ENCODE measurements at places on chromosomes 6 and 20. TPM values are rescaled to one million over a fixed set of nuclear protein-coding genes. Genes with fewer than 3 reads are reported as not detected.

The CCDC28A gene
- total RNA-seq: 25.9 TPM

GRCh38 chr20:50320005-50320900, 129.6 kb downstream of the CEBPB start:
- DNase-seq: no peak

DNA sequence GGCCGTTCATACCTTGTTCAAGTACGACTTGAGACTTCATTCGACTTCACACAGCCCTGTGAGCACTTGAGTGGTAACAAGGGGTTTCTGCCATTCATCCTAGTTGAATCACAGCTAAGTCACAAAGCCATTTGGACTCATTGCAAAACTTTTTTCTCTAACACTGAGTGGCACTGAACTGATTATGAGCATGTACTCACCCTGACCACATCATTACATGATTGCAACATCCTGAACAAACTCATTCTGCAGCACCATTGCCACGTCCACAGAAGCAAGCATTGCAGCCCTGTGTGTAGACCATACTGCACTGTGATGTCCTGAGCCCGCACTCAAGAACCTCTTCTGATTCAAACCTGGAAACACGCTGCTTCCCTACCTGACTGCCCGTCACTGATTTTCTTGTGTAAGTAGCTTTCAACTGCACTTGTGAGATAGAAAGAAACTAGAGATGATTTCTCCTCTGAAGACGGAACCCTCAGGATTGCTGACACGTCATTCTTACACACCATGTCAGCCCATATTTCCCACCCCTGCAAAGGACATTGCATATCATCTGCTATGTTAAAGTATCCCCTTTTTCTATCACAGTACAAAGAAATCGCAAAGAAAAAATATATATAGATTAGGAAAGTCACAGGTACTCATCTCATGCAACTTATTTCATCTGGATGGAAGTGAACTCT, 81.6 kb downstream of the C6orf118 start:
- DNase-seq: no peak

DNA sequence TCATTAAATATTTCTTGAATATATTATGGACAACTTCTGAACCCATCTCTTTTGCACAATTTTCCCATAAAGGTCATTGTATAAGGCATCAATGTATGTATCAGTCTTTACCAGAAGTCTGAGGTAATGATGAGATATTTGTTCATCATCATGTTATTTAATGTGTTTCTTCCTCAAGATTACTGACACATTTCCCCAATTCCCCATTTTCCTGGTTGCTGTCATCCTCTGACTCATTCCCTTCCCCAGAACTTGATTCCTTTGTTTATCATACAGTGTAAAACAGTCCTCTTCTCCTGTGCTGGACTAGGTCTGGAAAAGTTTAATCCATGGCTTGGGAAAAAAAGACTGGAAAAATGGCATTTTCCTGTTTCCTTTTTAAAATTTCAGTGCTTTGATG, 107.9 kb upstream of the FLRT3 start:
- DNase-seq: no peak

DNA sequence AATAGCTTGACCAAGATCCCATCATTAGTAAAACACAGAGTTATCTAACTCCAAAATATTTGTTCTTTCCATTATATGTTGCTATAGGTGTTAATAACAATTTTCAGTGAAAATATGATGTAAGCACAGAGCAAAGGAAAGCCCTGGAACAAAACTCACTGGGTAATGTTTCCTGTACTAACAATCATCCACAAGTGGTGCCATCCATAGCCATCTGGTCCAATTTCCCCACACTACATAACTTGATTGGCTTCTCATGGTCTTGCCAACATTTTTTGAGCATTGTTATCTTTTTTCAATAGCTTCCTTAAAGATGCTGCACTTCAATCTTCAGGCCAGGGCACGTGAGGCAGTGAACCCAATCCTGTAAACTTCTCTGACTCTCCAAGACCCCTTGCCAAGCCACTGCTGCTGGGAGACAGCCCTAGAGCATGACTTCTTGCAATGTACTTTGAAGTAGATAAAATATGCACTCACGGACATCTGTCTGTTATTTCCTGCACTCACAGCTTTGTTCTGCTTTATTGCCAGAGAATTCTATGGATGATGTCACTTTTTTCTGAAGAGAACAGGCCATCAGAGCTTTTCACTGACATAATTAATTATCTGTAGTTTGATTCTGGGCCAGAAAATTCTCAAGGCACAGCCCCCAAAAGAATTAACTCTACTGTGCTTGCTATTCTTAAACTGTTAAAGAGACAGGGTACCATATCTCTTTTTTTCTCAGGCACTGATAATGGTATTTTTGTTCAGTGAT, 97.5 kb upstream of the TMEM30A start:
- DNase-seq: no peak

The KCNQ5 gene
- 0.47 TPM for total RNA-seq

GRCh38 chr20:52616629-52617028, 355.5 kb upstream of the TSHZ2 start:
- no peak for DNase-seq

DNA sequence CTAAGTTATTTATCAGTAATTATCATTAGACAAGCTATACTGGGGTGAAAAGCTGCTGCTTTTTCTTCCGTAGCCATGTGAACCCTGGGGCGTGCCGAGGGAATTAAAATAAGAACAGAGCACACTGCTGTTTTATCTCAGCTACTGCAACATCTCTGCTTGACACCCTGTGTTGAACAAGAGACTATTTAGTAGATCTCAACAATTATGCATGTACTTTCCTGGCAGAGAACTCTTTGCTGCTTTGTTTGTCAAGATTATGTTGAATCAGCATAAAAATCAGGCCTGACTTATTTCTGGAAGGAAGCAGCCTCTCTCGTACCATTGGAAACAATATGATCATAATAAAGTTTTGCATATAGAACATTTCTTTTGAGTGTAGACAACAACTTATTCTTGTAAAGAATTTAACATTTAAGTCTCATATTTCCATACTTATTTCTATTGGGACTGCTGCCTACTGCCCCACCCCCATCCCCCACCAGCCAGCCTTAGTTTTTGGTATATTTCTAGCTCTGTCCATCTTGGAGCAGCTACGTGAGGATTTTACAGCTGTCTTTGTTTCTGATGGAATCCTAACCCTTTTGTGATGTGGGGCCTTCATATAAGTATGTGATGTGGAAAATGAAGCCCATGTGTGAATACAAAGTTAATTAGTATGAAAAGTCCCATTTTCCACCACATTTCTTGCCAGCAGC, 1011.4 kb downstream of the KIF16B start:
- no peak for DNase-seq

- DNase-seq: no peak
Observed at GRCh38 chr6:46993846-46994245, 48.3 kb downstream of the ADGRF1 start.

The LHFPL5 gene
- total RNA-seq: not detected

- DNase-seq: no peak
Observed at GRCh38 chr6:109526905-109527628, 44.0 kb upstream of the ZBTB24 start.

The SIGLEC1 gene
- 10.4 TPM for total RNA-seq

DNA sequence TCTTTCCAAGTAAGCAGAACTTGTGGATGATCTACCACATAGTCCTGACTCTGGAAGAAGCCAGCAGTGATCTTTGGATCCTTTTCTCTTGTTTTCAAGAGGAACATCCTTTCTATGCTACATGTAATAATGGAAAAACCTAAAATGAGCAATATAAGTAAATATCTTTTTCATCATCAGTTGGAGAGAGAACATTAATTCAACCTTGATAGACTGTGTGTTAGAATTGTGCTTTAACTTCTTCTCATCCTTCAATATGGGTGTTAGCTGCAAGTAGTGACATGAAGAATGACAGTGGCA, 65.6 kb upstream of the IFNGR1 start:
- no peak for DNase-seq

- no peak for DNase-seq
Observed at GRCh38 chr20:35726842-35727711, 15.0 kb downstream of the RBM39 start.

GRCh38 chr6:163526346-163526745, 111.8 kb downstream of the QKI start:
- DNase-seq: no peak

The NKAPL gene
- total RNA-seq: 0.47 TPM
